ENCODE measurements at places on chromosomes 3 and 15.

GRCh38 chr15:38201714-38202113 is 50.9 kb upstream of the SPRED1 start:
- DNase-seq = no peak

GRCh38 chr3:44402548-44402947 is 64.0 kb downstream of the TCAIM start:
- DNase-seq = no peak

GRCh38 chr15:87582169-87582568 is 674.4 kb downstream of the NTRK3 start:
- DNase-seq = no peak

- no peak for DNase-seq
These were observed 121.6 kb upstream of the MRPS22 start for GRCh38 chr3:139222100-139222657.

GRCh38 chr15:43872416-43873020 is 45.7 kb downstream of the WDR76 start:
- DNase-seq = peak; percentile 27

- peak; percentile 20 for DNase-seq
These were observed 65.2 kb downstream of the FNDC3B start for GRCh38 chr3:172104471-172105072.

GRCh38 chr3:171813897-171814460 is 3.7 kb upstream of the PLD1 start:
- peak; percentile 22 for DNase-seq

DNA sequence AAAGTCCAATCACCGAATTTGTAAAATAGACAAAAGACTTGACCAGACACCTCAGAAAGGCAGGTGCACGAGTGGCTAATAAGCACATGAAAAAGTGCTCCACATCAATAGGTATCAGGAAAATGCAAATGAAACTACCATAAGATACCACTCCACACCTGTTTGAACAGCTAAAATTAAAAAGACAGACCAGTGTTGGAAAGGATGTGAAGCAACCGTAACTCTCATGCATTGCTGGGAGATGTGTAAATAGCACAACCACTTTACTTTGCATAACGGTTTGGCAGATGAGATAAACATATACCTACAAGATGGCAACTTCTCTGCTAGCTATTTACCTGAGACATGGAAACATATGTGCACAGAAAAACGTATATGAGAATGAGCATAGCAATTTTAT is 56.9 kb downstream of the CADPS start:
- no peak for DNase-seq

DNA sequence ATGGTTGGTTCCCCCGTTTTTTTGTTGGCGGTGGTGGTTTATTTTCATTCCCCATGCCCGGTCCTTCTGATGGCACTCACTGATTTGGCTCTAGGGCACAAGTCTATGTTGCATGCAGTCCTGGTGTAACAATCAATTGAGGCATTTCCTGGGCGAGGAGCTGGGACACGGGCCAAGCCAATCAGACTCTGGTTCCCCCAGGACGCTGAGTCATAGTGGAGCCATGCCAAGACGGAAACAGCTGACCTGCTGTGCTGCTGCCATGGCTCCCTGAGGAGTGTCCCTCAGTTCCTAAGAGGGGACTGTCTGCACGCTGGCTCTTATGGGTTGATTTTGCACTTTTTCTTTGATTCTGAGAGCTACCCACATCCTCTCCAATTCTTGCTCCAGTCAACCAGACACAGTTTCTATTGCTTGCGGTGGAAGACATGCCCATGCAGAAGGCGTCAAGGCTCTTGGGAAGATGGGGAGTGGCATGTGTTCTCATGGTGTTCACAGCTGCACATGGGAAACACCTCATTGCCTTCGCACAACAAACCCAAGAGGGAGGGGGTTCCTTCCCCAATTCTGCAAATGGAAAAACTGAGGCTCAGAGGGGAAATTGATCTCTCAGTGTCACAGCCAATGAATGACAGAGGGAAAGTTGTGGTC is 28.3 kb upstream of the ALDH1L1 start:
- no peak for DNase-seq

- no peak for DNase-seq
These were observed 43.0 kb upstream of the UTS2B start for GRCh38 chr3:191373327-191373726.

GRCh38 chr15:77430652-77431051 is 10.0 kb downstream of the HMG20A start:
- DNase-seq = no peak

DNA sequence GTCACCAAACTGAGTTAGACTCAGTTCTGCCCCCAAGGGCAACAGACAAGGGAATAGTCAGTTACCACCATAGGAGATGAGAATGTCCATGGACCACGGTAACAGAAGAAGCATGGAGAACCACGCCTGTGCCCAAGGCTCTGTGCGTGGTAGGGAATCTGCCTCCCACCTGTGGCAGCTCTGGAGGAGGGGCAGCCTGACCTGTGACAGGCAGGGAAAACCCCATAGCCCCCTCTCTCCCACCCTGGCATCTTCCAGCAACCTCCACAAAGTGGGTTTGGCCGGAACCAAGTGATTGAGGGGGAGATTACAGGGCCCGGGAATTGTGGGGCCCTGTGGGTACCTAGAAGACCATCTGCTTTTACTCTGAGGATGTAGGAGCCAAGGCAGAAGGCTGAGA is 14.3 kb upstream of the LTF start:
- no peak for DNase-seq

- no peak for DNase-seq
These were observed 274.9 kb downstream of the ABHD5 start for GRCh38 chr3:43965656-43966055.

GRCh38 chr3:115403786-115404185 is 219.5 kb upstream of the GAP43 start:
- no peak for DNase-seq

- no peak for DNase-seq
These were observed 16.4 kb downstream of the SCG5 start for GRCh38 chr15:32657941-32658340.

DNA sequence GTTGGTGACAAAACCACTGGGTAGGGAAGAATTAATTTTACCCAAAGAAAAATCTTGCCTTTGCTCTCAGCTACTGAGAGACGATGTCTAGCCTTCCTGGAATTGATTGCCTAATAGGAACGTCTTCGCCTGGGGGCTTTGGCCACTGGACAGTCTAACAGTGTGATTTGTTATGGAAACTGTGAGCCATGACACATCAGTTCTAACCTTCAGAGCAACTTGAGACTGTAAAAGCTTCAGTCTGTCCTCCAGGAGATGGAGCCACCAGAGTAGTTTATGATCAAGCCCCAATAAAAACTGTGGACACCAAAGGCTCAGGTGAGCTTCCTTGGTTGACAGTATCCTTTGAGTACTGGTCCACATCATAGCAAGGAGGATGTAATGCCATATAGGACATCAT is 235.8 kb upstream of the TMCO5A start:
- no peak for DNase-seq

GRCh38 chr3:138774529-138775253 is 60.0 kb downstream of the PIK3CB start:
- DNase-seq = no peak

DNA sequence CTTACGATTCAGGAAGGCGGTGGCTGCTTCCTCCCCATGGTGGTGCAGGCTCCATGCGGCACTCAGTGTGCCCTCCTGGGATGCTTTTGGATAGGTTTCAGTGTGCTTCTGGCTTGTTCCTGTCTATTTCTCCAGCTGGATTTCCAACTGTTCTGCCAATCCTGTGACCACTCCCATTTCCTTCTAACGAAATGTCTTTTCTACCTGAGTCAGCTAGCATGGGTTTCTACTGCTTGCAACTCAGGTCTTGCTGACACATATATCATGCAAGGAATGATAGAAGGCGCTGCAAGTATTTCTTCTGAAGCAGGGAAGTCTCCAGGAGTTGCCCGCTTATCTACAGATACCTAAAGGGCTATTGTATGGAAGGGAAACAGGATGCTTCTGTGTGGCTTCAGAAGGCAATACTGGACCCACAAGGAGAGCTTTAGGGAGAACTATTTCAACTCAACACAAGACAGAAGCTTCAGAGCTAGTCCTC is 244.4 kb downstream of the OPA1 start:
- DNase-seq = no peak

DNA sequence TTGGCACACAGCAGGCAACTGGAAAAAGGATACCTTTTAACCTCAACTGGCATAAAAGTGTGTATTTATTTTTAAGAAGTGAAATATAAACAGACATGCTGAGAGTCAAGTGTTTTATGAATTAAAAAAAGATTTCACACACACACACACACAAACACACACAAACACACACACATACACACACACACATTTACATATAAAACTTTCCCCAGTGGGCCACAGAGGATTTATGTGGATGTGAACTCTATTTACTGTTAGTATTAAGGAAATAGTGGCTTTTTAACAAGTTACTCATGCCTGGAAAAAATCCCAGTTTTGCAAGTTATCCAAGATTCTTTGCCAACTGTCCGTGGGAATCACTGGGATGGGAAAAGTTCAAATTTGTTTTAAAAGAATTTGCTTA is 725.9 kb upstream of the NR2F2 start:
- DNase-seq = no peak

DNA sequence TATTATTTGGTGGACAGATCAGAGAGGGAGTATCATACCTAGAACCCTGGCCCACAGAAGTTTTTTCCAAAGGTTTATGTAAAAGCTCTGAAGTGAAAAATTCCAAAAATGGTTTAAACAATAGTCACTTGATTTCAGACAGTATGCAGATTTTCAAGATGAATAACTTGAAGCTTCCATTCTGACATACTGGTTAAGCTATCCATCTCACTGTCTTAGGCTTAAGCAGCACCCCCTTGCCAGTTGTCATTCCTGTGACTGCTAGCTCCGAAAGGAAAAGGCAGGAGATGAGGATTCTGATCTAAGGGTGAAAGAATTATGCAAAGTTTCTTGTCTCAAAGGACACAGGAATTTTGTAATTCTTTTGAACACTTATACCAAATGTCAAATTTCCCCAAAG is 337.5 kb upstream of the THBS1 start:
- no peak for DNase-seq

- DNase-seq = peak; percentile 23
These were observed 632 bp upstream of the IDH3A start for GRCh38 chr15:78148392-78149067.

DNA sequence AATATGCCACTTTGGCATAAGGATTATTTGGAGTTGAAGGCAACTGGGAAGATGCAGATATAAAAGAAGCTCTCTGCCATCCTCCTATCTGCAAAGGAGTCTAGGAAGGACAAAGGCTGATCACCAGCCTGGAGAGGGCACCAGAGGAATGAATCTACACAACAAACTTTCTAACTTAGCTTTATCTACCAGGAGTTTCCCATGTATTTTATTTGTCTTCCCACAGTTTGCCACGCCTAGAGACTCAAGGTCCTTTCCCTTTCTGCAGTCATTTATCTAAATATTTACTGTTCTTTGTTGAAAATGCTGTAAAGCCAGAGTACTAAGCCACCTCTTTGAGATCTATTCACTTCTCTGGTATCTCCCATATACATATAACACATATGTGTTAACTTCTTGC is 32.2 kb downstream of the GPR176 start:
- no peak for DNase-seq

- peak; percentile 43 for DNase-seq
These were observed 136.5 kb upstream of the MLF1 start for GRCh38 chr3:158434412-158435038.

- DNase-seq = no peak
These were observed 10.6 kb upstream of the BTBD1 start for GRCh38 chr15:83077491-83078230.

DNA sequence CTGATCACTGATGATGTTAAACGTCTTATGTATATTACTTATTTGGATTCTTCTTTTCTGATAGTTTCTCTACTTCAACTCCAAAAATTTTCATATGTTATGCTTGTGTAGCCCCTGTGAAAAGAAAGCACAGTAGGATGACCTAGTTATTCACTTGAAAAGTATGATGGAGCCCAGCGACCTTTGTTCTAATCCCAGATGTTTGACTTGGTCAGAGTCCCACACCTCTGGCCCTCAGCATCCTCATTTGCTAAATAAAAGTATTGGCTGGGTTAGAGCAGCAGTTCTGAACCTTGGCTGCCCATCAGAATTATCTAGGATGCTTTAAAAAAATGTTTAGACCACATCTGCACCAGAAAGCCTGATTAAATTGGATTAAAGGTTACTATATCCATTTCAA is 173.7 kb downstream of the ATG7 start:
- no peak for DNase-seq

GRCh38 chr15:39473298-39473947 is 107.5 kb upstream of the THBS1 start:
- DNase-seq = no peak

GRCh38 chr15:74202452-74203401 is at the start of gene STRA6:
STRA6 (minus strand) TSS chr15:74202787; CDS start chr15:74202267, 520 bp downstream.
- no peak for DNase-seq

GRCh38 chr3:49802719-49803464 is at the start of gene INKA1:
INKA1 (plus strand) TSS chr3:49803261; CDS start chr3:49803393, 132 bp downstream.
- peak; percentile 90 for DNase-seq

DNA sequence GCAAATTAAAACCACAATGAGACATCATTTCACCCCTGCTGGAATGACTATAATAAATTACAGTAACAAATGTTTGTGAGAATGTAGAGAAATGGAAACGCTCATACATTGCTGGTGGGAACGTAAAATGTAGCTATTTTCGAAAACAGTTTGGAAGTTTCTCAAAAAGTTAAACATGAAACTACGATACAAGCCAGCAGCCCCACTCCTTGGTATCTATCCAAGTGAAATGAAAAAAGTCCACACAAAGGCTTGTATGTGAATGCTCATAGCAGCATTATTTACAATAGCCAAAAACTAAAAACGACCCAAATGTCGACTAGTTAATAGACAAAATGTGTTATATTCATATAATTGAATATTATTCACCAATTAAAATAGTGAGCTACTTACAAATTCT is 22.9 kb upstream of the CFAP20DC start:
- DNase-seq = no peak

GRCh38 chr3:16240229-16241023 is 24.3 kb downstream of the DPH3 start:
- DNase-seq = no peak

- no peak for DNase-seq
These were observed 62.8 kb upstream of the IMPG2 start for GRCh38 chr3:101383156-101383575.

DNA sequence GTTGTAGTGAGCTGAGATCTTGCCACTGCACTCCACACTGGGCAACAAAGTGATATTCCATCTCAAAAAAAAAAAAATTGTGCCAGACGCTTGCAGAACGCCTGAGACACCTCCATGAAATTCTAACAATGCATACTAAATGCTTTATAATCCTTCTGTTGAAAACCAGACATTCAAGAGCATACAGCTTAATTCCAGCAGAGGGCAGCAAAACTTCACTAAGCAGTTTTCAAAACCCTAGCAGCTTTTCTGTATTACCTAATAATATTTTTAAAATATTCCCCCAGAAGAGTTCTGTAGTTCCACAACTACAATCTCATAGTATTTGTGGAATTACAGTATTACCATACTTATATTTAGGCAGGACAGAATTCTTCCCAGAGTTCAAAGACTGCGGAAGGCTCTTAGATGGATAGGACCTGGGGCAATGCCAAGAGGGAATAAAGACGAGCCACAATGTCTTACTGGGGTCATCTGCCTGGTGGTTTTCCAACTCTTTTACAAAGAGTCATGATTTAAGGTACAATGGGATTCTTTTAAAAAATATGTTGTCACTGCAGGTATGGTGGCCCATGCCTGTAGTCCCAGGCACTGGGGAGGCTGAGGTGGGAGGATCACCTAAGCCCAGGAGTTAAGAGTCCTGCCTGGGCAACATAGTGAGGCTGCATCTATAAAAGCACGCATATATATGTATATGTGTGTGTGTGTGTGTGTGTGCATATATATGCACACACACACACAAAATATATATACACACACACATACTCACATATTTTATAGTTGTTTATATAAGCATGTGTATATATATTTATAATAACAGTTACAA is 19.6 kb upstream of the TASOR start:
- DNase-seq = peak; percentile 83

GRCh38 chr3:29827756-29828155 is 546.9 kb downstream of the RBMS3 start:
- no peak for DNase-seq
